ENCODE measurements at places on chromosomes 4 and X.
A peak's percentile ranks its signal among the peaks of the same experiment; 100 is the strongest.

DNA sequence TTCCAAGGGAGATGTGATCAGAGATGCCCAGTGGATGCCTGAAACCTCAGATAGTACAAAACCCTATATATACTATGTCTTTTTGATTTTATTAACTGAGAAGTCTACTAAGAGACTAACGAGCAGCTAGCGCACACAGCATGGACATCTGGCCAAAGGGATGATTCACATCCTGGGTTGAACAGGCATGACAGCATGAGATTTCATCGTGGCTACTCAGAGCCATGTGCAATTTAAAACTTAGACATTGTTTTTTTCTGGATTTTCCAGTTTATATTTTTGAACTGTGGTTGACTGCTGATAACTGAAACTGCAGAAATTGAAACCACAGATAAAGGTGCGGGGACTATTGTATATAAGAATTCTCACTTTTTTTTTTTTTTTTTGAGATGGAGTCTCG lies 2252.9 kb upstream of the AGA start:
- no peak for DNase-seq

- no peak for DNase-seq
These were observed 242.9 kb upstream of the GK2 start for GRCh38 chr4:79650794-79651431.

DNA sequence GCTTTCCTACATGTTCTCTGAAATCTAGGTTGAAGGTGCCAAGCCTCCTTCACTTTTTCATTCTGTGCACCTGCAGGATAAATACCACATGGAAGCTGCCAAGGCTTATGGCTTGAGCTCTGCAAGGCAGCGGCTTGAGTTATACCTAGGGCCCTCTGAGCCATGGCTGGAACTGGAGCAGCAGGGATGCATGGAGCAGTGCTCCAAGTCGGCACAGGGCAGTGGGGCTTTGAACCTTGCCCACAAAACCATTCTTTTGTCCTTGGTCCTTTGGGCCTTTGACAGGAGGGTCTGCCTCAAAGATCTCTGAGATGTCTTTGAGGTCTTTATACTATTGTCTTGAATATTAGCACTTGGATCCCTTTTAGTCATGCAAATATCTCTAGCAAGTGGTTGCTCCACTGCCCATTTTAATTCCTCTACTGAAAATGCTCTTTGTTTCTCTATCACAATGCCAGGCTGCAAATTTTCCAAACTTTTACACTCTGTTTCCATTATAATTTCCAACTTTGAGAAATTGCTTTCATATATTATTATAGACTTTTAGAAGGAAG lies 536.2 kb upstream of the KLHL4 start:
- no peak for DNase-seq

GRCh38 chr4:16206301-16206700 lies 20.0 kb downstream of the TAPT1 start:
- no peak for DNase-seq

DNA sequence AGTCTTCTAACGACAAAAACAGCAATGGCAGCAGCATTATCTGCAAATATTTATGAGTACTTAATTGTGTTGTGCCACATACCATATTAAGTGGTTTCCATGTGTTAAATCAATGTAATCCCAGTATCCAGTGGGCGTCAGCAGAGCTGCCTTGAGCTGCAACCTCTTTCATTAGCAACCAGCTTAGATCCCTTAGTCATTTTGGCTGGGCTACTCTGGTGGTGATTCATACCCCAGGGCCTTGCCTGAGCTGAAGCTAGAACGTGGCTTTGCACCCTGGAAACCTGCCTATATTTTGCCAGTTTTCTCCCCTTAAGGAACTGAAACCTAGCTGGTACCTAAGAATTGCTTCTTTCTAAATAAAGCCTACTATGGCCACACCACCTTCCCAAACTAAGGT lies 474.3 kb upstream of the FTHL17 start:
- no peak for DNase-seq

GRCh38 chrX:12153741-12154140 lies 15.5 kb downstream of the FRMPD4 start:
- no peak for DNase-seq

DNA sequence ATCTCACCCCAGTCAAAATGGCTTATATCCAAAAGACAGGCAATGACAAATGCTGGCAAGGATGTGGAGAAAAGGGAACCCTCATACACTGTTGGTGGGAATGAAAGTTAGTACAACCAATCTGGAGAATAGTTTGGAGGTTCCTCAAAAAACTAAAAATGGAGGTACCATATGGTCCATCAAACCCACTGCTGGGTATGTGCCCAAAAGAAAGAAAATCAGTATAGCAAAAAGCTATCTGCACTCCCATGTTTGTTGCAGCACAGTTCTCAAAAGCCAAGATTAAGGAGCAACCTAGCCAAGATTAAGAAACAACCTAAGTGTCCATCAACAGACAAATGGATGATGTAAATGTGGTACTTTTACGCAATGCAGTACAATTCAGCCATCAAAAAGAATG lies 70.7 kb downstream of the DCAF12L1 start:
- no peak for DNase-seq

- no peak for DNase-seq
These were observed 38.1 kb downstream of the LAMTOR3 start for GRCh38 chr4:99856166-99856565.

- no peak for DNase-seq
These were observed 66.9 kb downstream of the PARM1 start for GRCh38 chr4:74999714-75000309.

GRCh38 chrX:74534569-74535038 lies 79.8 kb downstream of the RLIM start:
- no peak for DNase-seq

- no peak for DNase-seq
These were observed 118.9 kb downstream of the RAB28 start for GRCh38 chr4:13365195-13365594.

DNA sequence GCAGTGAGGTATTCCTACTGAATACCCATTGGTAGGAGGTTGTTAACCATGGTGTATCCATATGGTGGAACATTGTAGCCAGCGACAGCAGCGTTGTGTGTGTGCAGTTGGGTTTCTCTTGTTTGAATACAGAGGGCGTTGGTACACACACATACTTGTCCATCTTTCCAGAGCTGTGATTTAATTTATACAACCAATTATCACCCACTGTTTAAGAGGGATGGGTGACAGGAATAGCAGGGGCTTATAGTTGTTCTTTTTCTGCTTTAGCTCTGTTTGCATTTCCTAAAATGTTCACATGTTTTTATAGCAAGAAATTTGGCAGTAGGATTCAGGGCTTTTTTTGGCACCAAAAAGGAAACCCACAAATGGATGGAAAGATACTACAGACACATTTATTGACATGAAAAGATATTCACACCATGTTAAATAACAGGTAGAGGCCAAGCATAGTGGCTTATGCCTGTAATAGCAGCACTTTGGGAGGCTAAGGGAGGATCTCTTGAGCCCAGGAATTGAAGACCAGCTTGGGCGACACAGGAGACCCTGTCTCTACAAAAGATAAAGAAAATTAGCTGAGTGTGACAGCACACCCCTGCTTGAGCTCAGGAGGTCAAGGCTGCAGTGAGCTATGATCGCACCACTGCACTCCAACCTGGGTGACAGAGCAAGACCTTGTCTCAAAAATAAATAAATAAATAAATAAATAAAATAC lies 60.6 kb downstream of the TNIP2 start:
- DNase-seq: no peak

DNA sequence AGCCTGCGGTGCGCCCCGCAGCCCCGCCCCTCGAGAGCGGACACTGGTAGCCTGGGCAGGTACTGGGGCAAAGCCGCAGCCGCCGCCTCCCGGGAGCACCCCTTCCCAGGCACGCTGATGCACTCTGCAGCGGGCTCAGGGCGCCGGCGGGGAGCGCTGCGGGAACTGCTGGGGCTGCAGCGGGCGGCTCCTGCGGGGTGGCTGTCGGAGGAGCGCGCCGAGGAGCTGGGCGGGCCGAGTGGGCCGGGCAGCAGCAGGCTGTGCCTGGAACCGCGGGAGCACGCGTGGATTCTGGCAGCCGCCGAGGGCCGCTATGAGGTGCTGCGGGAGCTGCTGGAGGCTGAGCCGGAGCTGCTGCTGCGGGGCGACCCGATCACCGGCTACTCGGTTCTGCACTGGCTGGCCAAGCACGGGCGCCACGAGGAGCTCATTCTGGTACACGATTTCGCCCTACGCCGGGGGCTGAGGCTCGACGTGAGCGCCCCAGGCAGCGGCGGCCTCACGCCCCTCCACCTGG lies 401 bp downstream of the SOWAHD start:
- peak; percentile 25 for DNase-seq

GRCh38 chrX:23228454-23228853 lies 106.2 kb upstream of the PTCHD1 start:
- no peak for DNase-seq

DNA sequence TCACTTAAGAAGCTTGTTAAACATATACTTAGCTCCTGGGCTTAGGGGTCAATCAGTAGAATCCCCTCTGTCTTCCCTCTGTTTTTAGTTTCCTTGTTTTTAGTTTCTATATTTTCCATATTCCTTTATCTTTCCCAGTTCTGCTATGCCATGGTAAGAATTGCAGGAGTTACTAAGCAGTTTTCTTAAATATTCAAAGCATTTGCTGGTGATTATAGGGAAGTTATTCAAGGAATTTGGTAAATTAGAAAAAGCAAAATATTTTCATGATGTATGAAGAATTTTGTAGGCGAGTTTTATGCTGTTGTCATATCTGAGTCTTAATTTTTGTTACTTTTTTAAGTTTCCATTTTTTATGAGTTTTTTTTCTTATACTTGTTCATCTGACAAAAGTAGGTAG lies 91.6 kb upstream of the NUDT6 start:
- no peak for DNase-seq

GRCh38 chr4:185033950-185034349 lies 15.7 kb downstream of the HELT start:
- DNase-seq: no peak

GRCh38 chr4:75235359-75235951 lies 278.7 kb downstream of the RCHY1 start:
- DNase-seq: no peak

DNA sequence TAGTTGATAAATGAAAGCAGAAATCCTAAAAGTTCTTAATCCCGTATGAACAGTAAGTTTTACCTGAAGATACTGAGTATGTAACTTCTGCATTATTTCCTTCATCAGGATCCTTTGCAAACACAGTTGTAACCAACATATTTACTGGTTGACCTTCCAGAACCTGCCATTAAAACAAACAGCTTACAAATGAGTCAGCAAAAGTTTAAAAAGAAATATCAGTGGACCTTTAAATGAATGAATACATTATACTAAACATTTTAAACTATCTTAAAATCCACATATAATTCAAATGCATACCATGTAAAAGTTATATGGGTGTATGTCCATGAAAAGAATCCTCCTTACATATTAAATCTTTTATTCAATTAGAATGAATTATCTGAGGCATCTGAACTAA lies 163.6 kb downstream of the DCHS2 start:
- no peak for DNase-seq

DNA sequence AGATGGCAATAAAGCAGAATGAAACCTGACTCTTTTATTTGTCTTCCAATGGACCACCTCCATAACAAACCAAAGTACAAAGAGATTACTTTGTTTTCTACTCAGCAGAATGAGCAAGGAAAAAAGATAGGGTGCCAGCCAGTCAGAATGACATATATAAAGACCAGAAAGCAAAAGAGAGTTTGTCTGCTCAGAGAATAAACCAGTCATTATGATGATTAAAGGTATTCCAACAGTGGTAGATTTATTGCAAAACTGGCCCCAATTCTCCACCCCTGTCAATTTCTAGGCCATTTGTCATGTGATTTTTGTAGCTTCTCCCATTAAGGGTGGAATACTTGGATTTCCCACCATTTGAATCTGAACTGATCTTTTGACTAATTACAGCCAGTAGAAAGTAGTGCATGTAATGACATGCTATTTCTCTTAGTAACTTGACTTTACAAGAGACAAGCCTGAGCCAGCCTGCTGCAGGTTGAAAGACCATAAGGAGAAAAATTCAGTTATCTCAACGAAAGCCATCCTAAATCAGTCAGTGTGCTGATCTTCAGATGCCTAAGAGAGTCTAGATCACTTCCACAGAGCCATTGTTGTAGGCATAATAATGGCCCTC lies 203.1 kb downstream of the EPHA5 start:
- DNase-seq: no peak

GRCh38 chr4:168739886-168740285 lies 243.0 kb downstream of the PALLD start:
- no peak for DNase-seq

DNA sequence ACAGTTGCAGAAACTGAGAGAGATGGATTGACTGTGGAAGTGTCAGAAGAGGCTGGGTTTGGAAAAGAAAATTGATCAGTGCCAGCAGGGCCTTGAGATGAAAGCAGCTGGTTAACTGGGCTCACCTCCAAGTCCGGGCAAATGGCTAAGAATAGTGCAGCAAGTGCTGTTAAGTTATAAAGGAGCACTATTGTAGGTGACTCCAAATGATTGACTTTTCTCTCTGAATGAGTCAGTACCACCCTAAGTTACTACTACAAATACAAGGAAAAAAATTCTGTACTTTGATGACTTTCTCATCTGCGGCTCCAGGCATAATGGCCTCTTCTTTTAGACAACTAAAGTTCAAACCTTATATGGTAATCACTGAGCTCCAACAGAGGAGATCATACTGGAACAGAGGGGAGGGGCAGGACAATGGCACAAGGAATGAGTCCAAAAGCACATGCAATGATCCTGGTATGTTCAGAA lies 733.4 kb upstream of the INTU start:
- no peak for DNase-seq

GRCh38 chr4:11748164-11748872 lies 319.6 kb upstream of the HS3ST1 start:
- no peak for DNase-seq

DNA sequence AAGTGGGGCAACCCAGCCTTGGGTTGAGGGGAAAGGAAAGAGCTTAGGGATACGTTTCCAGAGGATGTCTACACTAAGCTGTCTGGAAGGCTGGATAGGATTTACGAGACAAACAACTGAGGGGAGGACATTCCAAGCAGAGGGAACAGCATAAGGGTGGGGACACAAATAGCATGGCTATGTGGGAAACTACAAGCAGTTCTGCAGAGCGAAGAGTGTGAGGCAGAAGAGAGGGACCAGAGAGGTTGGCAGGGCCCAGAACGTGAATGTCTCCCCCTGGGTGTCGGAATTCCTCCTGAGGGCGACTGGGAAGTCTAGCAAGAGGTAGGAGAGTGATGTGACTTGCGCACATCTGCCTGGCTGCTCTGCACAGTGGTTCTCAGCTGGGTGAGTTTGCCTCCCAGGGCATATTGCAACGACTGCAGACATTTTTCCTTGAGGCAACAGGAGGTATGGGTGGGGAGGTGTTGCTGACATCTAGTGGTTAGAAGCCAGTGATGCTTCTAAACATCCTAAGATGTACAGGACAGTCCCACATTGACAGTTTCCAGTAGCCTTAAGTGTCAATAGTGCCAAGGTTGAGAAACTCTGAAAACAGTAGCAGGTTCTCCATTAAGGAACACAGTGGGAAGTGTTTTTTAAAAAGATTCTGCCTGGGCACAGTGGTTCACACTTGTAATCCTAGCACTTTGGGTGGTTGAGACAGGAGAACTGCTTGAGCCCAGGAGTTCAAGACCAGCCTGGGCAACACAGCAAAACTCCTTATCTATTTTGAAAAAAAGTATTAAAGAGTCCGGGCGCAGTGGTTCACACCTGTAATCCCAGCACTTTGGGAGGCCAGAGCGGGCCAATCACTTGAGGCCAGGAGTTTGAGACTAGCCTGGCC lies 9.2 kb downstream of the NDUFA1 start:
- DNase-seq: peak; percentile 14

All from activated naive CD4-positive, alpha-beta T cell treated with anti-CD3 and anti-CD28 coated beads, Interleukin-2, amount 50 U/mL, for 16 hours (primary cell).